Inflammatory macrophage treated with lipopolysaccharide for 1 hour (primary cell): ENCODE measurements at places on chromosomes 6 and 20.
A peak's percentile ranks its signal among the peaks of the same experiment; 100 is the strongest.

DNA sequence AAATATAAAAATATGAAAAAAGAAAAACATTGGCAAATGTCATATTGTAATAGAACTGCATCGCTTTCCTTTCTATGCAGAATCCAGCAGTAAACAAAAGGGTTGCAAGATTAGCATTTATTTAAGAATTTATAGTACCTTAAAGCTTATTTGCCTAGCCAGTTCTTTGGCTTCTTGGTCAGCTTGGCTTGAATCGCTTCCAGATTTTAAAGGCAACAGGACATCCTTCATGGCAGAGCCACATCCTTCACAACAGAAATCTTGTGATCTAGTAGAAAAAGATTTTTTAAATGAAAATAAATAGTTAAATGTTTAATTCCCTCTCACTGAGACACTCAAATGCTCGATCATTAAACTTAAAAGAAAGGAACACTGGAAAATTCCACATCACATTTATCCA is 17.4 kb downstream of the UBE2J1 start:
- no peak for DNase-seq

DNA sequence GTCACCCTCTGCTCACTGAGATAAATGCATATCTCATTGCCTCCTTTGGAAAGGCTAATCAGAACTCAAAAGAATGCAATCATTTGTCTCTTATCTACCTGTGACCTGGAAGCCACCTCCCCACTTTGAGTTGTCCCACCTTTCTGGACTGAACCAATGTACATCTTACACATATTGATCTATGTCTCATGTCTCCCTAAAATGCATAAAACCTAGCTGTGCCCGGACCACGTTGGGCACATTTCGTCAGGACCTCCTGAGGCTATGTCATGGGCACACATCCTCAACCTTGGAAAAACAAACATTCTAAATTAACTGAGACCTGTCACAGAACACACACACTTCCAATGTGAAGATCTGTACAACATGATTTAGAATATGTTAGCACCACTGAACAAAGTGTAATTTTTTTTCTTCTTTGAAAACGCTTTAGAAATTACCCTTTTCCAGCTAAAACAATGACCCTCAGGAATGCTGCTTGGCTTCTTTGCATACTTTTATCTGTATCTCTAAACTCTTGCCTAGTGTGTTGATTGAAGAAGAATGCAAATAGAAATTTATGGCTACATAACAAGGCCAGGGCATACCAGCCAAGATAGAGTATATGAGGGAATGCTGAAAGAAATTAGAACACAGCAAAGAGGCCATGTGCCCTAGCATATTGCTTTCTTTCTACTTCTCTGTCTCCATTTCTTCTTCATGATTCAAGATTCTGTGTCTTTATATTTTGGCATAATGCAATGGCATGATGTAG is 84.6 kb upstream of the DST start:
- DNase-seq: no peak

GRCh38 chr6:40717411-40718057 is 130.4 kb upstream of the LRFN2 start:
- no peak for DNase-seq

GRCh38 chr6:27251112-27251605 is 3.7 kb downstream of the PRSS16 start:
- DNase-seq: no peak

DNA sequence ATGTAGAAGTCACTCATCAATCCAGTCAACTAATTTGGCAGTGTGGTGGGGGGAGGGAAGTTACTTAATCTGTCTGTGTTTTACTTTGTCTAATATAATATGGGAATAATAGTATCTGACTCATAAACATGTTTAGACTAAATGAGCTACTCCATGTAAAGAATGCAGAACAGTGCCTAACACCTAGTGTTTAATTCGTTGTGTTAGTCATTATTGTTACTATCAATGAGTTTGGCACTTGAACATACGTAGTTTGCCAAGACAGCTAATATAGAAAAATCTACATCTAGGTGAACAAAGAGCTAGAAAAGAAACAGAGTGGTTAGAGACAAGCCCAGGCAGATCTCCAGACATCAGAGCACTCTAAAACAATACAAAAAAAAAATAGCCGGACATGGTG is 49.1 kb downstream of the IRAK1BP1 start:
- DNase-seq: no peak

GRCh38 chr6:168913866-168914469 is 339.7 kb downstream of the THBS2 start:
- no peak for DNase-seq

- no peak for DNase-seq
These were observed 173.3 kb downstream of the CENPW start for GRCh38 chr6:126513198-126513597.

- peak; percentile 24 for DNase-seq
These were observed 6.0 kb upstream of the IER3 start for GRCh38 chr6:30750379-30750668.
